Inflammatory macrophage (primary cell): ENCODE measurements at places on chromosomes 6 and 20.

DNA sequence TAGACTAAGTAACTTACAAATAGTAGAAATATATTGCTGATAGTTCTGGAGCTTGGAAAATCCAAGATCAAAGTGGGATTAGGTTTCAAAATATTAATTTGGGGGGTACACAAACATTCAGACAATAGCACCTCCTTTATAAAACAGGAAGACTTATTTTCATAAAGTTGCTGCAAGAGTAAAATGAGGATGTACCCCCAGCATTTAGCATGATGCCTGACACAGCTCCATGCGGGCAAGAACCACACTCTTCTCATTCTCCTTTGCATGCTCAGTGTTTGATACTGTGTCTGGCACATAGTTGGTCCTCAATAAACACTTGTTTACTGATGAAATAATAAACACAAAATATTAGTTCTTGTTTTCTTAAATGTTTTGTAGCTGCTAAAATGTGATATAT is 332.9 kb downstream of the TFAP2A start:
- no peak for DNase-seq

DNA sequence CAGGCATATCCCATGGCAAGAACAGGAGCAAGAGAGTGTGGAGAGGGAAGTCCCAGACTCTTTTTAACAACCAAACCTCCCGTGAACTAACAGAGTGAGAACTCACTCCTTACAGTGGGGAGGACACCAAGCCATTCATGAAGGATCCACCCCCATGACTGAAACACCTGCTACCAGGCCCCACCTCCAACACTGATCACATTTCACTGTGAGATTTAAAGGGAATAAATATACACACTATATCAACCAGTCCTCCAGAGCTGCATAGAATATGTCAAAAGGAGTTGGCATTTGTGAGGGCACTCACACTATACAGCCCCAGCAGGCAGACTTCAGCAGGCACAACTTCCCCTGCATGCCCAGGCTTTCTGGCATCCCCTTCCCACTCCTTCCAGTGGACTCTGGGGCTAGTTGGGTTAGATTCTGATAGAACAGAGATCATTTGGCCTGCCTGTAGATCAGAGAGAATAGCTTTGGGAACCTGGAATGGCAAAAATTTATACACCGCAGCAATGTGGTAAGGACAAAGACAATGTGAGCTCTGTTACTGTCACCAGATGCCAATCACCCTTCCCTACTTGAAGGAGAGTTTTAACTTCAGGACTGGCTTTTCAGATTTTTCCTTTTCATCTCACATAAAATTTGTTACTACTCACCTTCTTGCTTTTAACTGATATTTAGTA is 25.2 kb upstream of the TENT5A start:
- DNase-seq = no peak

- DNase-seq = no peak
These were observed 38.1 kb upstream of the ISM1 start for GRCh38 chr20:13183005-13183404.

DNA sequence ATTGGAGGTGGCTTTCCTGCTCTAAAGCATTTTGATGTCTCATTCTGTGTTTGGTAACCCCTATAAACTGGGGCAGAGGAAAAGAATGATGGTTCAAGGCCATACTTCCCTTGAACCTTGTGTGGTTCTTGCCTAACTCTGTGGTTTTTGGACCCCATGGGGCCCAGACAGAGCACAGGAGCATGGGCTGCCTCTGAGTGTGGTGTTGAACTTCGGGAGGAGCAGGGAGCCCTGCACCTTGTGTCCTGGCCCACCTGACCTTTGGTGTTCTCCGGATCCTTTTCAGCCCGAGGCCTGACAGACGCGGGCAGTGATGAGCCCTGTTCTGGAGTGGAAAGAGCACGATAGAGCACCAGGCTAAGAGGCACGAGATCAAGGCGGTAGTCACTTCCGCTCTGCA is 18.8 kb downstream of the TMEM74B start:
- no peak for DNase-seq

DNA sequence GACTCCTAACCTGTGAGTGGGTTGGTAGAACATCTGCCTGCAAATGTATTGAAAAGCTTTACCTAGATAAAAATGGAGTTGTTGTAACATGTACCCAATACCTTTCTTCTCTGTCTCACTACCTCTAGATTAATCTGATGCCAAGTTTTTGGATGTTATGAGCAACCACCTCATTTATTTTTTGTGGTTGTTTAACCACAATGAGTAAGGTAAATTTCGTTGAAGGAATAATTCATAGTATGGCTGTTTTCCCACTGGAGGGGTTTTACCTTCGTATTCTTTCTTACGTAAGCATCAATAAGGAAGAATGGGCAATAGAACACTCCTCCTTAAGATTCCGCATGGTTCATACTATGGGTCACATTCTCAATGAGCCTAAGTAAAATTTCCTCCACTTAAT is 165.4 kb downstream of the CDH26 start:
- DNase-seq = no peak

DNA sequence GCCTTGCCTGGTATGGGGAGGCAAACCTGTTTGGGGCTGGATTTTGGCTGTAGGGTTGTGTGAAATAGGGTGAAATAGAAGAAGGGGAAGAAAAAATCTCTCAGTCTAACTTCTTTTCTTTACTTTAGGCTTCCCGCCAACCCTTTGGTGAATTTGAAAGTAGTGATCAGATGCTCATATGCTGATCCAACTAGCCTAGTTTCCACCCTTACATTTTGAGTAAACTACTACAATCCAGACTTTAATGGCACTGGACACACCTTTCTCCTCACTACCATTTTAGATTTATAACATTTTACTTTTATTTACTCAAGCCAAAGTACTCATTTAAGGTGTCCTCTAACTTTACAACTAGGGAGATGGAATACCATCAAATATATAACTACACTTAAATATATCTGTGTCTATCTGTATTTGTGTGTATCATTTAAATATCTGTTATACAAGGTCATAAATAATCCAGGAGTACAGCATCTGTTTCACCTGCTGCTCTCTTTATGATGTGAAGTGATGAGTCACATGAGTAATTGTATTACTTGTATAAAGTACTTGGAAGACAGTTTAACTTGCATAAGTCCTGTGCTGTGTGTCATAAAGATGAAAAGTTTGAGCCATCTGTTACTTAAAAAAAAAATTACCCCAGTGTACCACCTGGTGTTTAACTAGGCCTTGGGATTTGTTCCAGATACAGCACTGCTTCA is 172.1 kb downstream of the CDKAL1 start:
- no peak for DNase-seq

DNA sequence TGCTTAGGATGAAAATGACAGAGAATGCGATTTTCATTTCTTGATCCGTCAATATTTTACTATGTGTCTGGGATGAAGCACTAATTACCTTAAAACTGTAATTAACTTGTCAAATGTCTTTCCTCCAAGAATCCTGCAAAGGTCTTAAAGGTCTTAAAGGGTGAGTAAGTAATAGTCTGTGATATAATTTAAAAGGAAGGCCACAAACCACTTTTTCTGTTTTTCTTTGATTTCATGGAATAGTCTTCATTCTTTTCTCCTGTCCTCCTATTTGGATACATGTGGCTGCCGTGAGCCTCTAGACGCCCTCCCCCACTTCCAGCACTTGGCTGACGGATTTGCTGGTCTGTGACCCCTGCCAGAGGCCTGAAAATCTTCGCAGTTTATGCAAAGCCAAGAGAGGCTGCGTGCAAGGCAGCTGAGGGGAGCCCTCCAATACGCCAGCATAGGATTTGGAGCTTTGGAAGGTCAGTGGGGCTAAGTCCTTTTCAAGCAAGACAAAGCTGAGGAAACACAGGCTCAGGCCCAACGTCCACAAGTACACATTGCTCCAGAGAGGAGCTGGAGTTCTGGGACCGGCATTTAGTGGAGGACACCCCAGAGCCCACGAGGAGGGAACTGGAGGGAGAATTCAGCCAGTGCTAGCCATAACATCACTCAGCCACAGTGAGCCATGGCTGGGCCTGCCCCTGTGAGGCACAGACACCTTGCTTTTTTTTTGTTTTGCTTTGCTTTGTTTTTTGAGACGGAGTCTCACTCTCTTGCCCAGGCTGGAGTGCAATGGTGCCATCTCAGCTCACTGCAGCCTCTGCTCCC is 382.6 kb downstream of the SMOC2 start:
- no peak for DNase-seq

GRCh38 chr6:30885999-30886896 is 1.9 kb downstream of the DDR1 start:
- DNase-seq = no peak
